Progenitor cell of endocrine pancreas (in vitro differentiated cells): ENCODE measurements at places on chromosomes 4 and X. TPM values are rescaled to one million over a fixed set of nuclear protein-coding genes. Genes with fewer than 3 reads are reported as not detected.
A peak's percentile ranks its signal among the peaks of the same experiment; 100 is the strongest.

Gene DMRTC1B
- 6.3 and 8.1 TPM in 2 replicates for total RNA-seq

- DNase-seq = no peak
These were observed 80.5 kb downstream of the MID1IP1 start for GRCh38 chrX:38881727-38882126.

DNA sequence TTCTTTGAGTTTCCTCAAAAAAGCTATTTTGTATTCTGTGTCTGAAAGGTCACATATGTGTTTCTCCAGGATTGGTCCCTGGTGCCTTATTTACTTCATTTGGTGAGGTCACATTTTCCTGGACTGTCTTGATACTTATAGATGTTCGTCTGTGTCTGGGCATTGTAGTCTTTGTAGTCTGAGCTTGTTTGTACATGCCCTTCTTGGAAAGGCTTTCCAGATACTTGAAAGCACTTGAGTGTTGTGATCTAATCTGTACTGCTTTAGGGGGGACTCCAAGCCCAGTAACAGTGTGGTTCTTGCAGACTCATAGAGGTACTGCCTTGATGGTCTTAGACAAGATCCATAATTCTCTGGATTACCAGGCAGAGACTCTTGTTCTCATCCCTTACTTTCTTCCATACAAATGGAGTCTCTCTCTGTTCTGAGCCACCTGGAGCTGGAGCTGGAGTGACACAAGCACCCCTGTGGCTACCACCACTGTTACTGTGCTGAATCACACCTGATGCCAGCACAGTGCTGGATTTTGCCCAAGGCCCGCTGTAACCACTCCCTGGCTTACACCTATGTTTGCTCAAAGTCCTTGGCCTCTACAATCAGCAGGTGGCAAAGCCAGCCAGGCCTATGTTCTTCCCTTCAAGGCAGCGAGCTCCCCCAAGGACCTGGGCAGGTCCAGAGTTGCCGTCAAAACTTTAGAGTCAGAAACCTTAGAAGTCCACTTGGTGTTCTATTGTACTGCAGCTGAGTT is 72.3 kb upstream of the EFHC2 start:
- DNase-seq = no peak

GRCh38 chrX:2690856-2691542 is at the start of gene CD99:
CD99 (plus strand) TSS chrX:2691295; CDS start chrX:2691361, 66 bp downstream.
- DNase-seq = peak; percentile 90

DNA sequence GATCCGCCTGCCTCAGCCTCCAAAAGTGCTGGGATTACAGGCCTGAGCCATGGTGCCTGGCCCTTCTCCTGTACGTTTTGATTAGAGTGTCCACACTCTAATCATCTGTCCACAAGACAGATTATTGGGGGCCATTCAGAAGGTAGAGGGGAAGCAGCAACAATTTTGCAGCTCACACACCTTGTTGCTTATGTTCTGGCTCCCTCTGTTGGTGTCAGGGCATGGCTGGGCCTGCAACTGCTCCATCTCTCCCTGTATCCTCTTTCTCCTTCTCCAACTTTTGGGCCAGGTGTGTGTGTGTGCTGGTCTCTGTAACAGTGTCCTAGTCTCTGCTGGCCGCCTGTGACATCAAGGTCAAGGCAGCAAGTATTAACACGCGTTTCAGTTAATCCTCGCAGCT is 125.5 kb upstream of the MBNL3 start:
- DNase-seq = no peak
